ENCODE measurements at places on chromosomes 1 and 21.

DNA sequence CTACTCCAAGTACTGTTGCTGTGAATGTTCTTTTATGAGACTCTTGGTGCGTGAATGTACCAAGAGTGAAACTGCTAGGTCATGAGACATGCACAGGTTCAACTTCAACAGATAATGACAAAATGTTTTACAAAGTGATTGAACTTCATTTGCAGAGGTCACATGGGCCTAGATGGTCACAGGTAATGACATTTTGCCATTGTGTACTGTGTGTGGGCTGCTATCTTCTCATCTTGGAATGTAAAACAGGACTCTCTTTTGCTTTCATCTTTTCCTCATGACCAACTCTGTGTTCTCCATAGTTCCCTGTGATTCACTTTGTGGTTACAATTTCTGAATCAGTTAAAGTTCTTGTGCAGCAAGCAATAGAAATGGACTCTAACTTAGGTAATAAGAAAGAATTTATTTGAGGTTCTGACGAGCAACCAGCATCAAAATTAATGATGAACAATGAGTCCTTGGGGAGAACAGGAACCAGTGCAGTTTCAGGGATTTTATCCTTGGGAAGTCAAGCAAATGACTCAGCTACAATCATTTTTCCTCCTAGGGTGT is 16.2 kb upstream of the TSNAX start:
- DNase-seq: no peak

DNA sequence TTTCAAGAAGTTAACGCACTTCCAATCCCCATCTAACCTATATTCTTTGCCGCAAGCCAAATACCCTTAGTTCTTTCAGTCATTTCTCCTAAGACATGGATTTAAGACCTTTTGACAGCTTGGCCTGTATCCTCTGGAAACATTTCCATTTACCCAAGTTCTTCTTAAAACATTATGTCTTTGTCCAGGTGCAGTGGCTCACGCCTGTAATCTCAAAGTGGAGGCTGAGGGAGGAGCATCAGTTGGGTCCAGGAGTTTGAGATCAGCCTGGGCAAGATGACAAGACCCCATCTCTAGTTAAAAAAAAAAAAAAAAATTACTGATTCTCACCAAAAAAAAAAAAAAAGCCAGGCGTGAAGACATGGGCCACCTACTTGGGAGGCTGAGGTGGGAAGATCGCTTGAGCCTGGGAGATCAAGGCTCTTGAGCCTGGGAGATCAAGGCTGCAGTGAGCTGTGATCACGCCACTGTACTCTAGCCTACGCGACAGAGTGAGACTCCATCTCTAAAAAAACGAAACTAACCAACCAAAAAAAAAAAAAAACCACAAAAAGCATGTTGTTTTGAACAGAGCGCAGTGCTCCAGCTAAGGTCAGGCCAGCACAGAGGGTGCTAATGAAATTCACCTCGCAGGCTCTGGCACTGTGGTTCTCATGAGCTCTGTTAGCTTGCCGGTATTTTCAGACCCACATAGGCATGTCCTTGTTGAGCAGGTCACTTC is 36.0 kb downstream of the NUAK2 start:
- no peak for DNase-seq

- DNase-seq: no peak
Measured at GRCh38 chr1:175287849-175288248, 95.3 kb upstream of the KIAA0040 start.

GRCh38 chr21:31887391-31887841 is 14.6 kb downstream of the HUNK start:
- DNase-seq: no peak

Data from left hindlimb (tissue), 1 donor.